ENCODE measurements at places on chromosomes 5 and 9.

DNA sequence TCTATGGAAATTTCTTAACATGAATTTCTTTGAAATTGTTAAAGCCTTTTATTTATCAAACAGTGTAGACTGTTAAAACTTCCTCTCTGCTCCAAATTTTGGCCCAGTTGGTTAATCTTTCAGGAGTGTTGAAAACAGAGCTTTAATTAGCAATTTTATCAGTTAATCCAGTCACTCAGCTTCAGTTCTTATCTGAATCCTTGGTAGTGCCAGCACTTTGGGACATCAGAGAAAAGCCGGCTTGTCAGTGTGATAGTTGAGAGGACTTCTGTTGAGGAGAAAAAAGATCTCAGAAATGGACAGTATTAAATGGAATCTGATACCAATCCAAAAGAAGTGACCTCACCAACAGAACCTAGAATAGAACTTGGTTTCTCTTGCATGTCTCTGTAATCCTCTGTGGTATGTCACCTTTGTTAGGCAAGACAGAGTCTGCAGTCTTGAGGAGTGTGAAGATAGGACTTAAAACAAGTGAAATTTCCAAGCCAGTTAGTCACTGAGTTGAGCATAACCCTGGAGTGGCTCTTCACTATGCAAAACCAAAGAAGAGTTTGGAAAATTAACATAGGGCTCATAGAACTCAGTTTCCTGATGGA is 251.8 kb downstream of the NNT start:
- peak; percentile 11 for DNase-seq

GRCh38 chr9:96500696-96501632 is 51.0 kb downstream of the HABP4 start:
- no peak for DNase-seq

- DNase-seq = peak; percentile 0
These were observed 610.6 kb downstream of the CDH12 start for GRCh38 chr5:22242532-22242931.

GRCh38 chr5:95022967-95023695 is 261.8 kb downstream of the MCTP1 start:
- no peak for DNase-seq

- no peak for DNase-seq
These were observed 108.9 kb downstream of the F2RL2 start for GRCh38 chr5:76514292-76514691.

DNA sequence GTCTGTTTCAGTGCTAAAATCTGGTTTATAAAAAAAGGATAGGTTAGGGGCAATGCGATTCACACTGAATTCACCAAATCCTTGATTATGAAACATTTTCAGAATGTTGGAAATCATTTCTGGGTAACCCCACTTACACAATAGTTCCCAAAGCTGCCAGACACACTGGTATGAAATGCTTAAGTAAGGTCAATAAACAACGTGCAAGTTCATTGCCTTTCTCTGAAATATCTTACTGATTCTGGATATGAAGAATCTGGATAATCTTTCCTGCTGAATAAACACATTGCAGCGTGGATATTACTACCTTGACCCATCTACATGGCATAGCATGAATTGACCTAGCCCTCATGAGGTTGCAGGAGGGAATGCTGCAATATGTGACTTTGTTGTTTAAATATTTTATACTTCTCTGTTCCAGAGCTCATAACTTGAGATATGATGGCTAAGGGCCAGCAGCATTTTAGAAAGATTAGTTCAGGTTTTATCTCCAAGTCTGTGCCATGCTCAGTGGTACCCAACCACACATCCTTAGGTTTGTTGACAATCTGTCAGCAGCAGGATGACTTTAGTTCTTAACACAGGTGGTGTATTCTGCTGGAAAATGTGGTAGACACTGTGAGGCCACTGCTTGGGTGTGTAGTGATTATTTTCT is 121.0 kb downstream of the NREP start:
- peak; percentile 39 for DNase-seq

DNA sequence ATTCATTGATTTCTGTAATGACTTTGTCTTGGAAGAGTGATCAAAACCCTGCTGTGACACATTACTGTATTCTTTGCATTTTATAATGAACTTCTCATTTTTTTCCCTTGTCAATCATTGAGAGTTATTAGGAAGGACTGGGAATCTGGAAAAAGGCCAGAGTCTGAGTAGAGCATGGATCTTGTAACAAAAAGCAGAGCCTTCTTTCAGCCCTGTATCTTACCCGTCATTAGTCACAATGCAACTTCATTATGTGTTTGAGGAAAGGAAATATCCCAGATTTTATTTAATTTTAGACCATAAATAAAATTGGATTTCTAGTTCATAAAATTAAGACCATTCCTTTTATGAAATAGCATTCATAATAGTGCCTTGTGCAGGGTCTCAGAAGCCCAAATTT is 131.4 kb downstream of the ARHGEF28 start:
- no peak for DNase-seq

- no peak for DNase-seq
These were observed 174.2 kb downstream of the DCP2 start for GRCh38 chr5:113150821-113151220.

GRCh38 chr5:62779010-62779422 is 200.4 kb downstream of the LRRC70 start:
- DNase-seq = peak; percentile 77

- peak; percentile 13 for DNase-seq
These were observed 87.1 kb upstream of the ELL2 start for GRCh38 chr5:96048763-96049162.

DNA sequence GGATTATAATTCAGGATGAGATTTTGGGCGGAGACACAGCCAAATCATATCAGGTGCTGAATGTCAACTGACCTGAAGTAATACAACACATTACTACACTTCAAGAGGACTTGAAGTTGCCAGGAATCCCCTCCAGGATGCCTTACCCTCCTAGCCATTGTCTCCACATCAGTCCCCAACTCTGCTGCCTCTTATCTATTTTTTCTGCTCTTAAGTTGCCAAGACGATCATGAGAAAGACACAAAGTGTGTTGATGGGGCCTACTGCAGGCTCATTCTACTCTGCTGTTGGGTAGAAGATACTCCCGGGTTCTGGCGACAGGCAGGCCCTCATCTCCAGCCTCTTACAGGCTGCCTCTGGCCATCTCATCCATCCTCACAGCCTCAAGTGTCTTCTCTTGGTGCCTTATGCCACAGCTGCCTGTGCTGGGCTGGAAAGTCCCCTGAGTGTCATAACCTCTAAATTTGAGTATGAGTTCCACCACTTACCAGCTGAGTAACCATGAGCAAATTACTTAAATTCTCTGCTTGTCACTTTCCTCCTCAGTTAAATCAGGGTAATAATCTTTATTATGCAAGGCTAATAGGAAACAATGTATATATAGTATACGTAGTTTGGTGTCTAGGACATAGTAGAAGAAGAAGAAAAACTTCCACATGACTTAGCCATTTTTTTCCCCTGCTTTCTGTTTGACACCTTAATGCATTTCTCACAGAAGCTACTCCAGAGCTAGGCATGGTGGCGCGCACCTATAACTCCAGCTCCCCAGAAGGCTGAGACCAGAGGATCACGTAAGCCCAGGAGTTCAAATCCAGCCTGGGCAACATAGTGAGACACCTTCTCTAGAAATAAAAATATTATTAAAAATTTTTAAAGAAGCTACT is 73.0 kb upstream of the SNX2 start:
- DNase-seq = no peak

- DNase-seq = peak; percentile 37
These were observed 428.3 kb upstream of the CDH6 start for GRCh38 chr5:30765227-30765626.

- DNase-seq = peak; percentile 48
These were observed 63.7 kb upstream of the IFNK start for GRCh38 chr9:27460226-27461023.

- DNase-seq = no peak
These were observed 92.9 kb upstream of the PTPN3 start for GRCh38 chr9:109590966-109591365.

- DNase-seq = peak; percentile 86
These were observed 236.2 kb downstream of the SYK start for GRCh38 chr9:91037511-91038482.

GRCh38 chr9:31637265-31637664 is 747.2 kb upstream of the ACO1 start:
- DNase-seq = no peak

DNA sequence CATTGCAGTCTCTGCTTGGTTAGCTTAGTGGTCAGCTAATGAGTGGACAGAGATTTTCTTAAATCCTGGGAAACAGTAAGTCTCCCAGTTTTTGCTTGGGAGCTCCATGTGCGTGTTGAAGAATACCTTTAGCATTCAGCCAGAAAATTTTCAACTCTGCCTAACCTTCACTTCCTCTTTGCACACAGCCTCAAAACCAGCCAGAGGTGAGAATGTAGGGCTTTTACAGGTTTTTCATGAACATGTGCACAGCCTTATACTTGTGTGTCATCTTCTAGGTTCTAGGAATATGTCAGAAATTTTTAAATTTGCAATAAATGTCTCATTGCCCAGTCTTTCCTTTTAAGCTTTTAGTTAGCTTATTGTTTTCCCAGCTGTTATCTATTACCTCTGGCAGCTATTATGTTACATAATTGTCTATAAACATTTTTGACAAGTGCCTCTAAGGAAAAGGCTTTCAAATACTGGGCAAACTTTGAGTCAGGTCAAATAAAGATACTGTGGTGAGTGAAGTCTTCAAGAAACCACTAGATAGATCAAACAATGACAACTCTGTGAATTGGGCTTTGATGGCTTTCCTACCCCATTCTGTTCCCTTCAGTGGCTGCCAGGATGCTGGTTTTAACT is 12.7 kb downstream of the ADGRV1 start:
- no peak for DNase-seq

- peak; percentile 3 for DNase-seq
These were observed 24.6 kb downstream of the PDZD2 start for GRCh38 chr5:31663519-31663918.

- no peak for DNase-seq
These were observed 256.3 kb upstream of the TRIM32 start for GRCh38 chr9:116430849-116431248.

- no peak for DNase-seq
These were observed 563.8 kb downstream of the TLR4 start for GRCh38 chr9:118268046-118268445.

- peak; percentile 92 for DNase-seq
These were observed 410.2 kb upstream of the SLC30A5 start for GRCh38 chr5:68683632-68684036.

DNA sequence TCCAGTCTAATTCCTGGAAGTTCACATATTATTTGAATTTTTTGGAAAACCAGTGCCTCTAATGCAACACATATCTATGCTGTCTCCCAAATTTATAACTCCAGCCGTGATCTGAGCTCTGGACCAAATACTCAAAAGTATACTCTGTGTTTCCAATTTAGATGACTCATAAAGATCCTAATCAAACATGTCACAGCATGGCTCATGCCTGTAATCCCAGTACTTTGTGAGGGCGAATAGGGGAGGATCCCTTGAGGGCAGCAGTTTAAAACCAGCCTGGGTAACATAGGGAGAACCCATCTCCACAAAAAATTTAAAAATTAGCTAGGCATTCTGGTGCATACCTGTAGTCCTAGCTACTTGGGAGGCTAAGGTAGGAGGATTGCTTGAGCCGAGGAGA is 388.0 kb downstream of the CDH12 start:
- DNase-seq = no peak

- peak; percentile 41 for DNase-seq
These were observed 135.0 kb upstream of the IRX4 start for GRCh38 chr5:2017540-2018389.

DNA sequence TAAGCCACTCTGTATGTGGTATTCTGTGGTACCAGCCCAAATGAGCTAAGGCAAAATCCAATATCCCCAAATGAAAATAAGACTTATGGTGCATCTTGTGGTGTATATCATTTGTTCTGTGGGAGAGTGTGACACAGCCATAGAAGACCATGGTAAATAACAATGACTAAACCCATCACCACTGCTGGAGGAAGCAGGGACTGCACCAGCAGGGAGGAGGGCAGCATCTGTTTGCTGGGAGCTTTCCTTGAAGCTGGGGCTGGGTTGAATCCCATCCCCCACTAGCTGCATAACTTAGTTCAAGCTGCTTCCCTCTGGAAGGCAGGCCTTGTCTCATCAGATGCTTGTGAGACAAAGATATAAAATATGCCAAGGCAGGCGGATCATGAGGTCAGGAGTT is 14.2 kb downstream of the GADD45G start:
- DNase-seq = no peak

GRCh38 chr9:130555968-130556367 is 23.4 kb upstream of the FUBP3 start:
- peak; percentile 24 for DNase-seq

- no peak for DNase-seq
These were observed 7.3 kb downstream of the PLAC8L1 start for GRCh38 chr5:146098047-146098446.

GRCh38 chr5:136249678-136250266 is 56.8 kb upstream of the SMIM32 start:
- DNase-seq = peak; percentile 78

GRCh38 chr9:70110194-70111041 is 66.8 kb downstream of the MAMDC2 start:
- no peak for DNase-seq

DNA sequence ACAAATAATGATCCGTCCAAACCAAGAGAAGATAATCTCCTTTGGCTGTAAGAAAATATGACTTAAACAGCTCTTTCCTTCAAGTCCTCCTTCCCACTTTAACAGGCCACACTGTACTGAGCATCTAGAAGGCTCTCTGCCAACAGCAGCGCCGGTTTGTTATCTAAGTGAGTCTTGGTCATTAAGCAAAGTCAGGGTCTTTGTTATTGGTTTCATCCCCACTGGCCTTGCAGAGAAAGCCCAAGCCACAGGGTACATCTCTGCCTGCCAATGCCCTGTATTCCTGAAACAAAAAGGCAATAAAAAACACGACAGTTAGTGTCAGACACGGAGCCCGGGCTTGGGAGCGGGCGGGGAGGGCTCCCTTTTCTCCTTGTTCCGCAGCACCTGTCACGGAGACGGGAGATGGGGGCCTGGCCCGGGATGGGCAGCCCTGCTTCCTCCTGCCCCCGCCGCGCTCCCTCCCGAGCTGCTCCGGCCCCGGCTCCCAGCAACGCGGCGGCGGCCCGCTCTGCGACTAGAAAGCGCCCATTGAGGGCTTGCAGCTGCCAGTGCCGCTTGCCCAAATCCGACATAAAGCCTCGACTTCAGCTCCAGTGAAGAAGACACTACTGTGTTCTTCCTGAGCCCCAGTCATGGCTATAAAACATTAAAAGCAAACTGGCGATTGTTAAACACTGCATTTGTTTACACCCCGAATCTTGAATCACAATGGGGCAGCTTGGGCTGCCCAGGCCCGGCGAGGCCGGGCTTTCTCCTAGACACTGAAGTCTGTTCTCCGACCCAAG is 28.1 kb upstream of the PIK3R1 start:
- DNase-seq = peak; percentile 37

GRCh38 chr9:14899042-14899814 is 11.0 kb downstream of the FREM1 start:
- DNase-seq = no peak

DNA sequence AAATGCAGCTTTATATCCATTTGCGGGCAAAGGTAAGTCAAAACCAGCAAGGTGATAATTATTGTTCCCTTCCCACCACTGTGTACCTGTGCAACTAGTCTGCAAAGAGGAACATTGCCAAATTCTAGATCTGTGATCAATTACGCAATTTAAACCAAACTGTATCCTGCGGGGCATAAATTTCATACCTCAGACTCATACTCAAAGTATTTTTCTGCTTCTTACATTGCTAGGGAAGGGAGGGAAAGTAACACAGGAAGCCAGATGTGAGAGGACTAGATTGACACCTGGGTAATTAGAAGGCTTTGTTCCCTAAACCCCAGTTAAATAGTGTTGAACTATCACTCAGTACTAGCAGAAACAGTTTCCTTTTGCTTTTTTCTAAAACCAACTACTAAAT is 240.2 kb upstream of the ZNF608 start:
- no peak for DNase-seq
